Activated T-cell treated with anti-CD3 and anti-CD28 coated beads for 24 hours (primary cell): ENCODE measurements at places on chromosomes 16 and 17.

- DNase-seq: no peak
Observed at GRCh38 chr17:80035687-80035936, at the start of gene TBC1D16. Gene TBC1D16 (minus strand): TSS chr17:80035872. CDS start chr17:80013547, 22,325 bp downstream.

DNA sequence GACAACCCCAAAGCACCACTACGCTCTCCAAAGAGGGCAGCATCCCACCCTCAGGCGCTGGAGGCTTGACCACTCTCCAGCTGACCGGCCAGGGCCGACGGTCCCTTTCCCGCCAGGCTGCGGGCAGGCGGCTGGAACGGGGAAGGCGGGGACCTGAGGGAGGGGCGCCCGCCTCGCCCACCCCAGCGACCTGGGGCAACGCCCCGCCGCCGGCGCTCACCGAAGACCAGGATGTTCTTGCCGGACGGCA, 431 bp downstream of the DYNC1LI2 start:
- no peak for DNase-seq

GRCh38 chr16:14007450-14007849, 63.7 kb upstream of the MRTFB start:
- DNase-seq: no peak

- DNase-seq: peak; percentile 69
Observed at GRCh38 chr17:43694081-43694870, 32.6 kb upstream of the MEOX1 start.

GRCh38 chr16:11359370-11359769, 14.1 kb downstream of the RMI2 start:
- DNase-seq: no peak

DNA sequence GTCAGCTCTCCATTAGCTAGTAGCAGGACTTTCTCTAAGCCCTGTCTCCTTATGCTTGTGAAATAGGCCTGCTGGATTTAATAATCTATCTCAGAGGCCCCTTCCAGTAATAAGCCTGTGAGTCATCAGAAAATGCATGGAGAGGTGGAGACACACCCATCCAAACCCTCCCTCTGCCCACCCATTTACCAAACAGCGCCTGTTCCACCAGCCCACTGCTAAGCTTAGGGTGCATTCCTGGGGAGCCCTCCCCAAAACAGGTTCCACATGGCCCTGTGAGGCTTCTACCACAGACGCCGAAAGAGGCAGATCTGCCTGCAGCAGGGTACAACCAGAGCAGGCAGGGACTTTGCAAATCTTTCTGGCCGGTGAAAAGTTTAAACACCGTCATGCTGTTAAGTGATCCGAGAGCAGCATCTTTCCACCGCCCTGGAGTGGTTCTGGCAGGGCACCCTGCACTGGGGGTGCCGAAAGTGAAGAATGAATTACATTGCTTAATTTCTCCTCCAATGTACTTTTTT, 99.3 kb downstream of the GAS7 start:
- no peak for DNase-seq

- no peak for DNase-seq
Observed at GRCh38 chr16:69111216-69111875, 5.9 kb downstream of the HAS3 start.

- no peak for DNase-seq
Observed at GRCh38 chr16:74792225-74792624, 17.6 kb upstream of the FA2H start.

DNA sequence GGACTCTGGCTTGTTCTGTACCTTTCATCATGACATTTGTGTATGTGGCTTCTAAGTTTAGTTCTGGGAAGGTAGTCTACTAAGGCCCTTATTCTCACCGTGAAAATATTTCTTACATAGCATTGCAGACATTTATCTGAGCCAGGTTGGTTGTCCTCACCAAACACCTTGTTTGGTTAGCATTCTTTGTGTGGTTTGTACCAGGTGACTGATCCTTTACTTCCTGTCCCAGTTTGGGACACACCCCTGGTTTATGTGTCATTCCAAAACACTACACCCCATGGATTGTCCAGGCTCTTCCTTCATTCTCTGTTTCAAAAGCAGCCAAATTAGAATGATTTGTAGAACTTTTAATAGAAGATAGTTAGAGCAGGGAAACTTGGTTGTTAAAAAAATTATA, 23.2 kb upstream of the DUSP14 start:
- no peak for DNase-seq

GRCh38 chr16:55615071-55615470, 40.7 kb upstream of the SLC6A2 start:
- no peak for DNase-seq

- DNase-seq: no peak
Observed at GRCh38 chr17:52138350-52138749, 20.2 kb downstream of the CA10 start.

DNA sequence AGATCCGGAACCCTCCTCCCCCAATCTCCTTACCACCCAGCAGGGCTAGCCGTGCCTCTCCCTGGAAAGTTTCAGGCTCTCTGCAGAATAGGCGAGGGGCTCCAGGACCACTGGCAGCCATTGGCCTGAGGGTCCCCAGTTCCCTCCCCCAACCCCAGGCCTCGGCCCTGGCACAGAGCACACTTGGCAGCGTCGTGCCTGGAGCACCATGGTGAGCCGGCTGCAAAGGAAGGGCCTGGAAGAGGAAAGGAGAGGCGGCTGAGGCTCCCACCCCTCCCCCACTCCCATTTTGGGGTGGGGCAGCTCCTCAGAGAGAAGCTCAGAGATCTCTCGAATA, 369 bp upstream of the BTBD17 start:
- DNase-seq: no peak

DNA sequence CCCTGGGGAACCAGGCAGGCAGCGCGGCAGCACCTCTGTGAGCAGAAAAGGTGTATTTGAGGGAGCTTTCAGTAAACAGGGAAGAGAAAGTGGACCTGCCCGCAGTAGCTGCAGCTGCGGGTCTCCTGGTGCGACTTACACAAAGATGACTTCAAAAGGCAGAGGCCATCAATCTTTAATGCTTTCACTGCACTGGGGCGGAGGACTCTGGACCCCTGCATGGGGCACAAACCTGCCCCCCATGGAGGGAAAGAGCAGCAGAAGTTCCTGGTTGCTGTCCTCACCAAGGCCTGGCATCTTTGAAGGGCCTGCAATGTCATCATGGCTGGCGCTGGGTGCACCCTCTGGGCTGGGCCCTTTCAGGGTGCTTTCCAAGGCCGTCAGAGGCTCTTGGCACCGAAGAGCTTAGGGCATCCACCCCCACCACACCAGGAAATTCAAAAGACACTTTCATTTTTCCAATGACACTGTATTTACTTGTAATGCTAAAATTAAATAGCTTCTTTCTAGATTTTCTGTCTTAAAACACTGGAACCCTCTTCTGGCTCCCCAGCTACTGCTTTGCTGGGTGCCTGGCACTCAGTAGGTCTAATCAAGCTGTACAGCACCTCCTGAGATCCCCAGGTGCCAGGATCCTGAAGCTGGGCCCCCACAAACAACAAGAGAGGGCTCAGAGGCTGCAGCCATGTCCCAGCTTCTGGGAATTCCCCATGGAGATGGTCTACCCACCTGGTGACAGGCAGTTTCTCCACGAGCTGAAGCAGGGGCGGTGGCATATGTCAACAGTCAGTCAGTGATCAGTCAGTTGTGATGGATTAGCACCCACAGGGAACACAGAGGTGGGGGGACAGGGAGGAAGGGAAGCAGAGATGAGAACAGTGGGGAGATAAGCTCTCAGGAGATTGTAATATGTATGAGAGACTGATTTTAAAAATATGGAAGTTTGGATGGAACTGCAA, 2.1 kb upstream of the CACNG1 start:
- DNase-seq: no peak

DNA sequence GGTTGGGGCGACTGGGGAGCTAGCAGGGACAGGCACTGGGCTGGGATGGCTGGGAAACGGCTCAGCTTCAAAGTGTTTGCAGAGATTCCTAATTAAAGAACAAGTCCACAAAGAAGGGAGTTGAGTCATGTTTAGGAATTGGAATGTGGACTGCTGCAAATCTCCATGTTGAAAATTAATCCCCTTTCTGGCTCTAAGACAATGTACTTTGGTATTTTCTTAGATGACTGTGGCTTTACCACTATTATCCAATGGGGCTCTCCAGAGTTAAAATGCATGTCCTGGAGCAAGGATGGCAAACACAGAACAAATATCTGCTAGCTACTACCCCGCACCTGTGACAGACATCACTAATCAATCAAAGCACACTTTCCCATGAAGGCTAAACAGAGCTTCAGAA, 22.2 kb upstream of the WSCD1 start:
- DNase-seq: no peak

DNA sequence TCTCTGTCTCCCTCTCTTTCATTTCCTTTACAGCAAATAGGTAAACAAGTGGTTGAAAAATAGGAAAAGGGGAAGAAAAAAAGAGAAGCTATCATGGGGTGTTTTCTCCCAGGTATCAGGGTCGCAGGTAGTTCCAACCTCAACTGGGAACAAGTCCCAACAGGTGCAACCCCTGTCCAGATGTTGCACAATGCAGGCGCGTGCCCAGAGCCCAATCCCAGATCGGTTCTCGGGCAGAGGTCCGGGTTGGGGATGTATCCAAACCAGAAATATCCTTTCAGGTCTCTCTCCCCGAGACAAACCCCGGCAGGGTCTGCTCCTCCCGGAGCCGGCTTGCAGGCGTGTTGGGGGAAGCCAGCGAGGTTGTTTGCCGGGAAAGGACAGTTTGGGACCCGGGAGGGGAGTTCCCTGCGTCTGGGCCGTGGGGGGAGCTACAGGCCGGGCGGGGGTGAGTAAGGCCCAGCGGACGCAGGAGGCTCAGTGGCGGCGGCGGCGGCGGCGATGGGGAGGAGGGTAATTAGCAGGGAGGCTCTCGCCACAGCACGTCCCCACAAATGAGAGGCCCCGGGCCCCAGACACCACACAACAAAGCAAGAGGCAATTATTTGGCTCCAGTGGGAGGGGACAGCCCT, 21.2 kb upstream of the SP6 start:
- no peak for DNase-seq

GRCh38 chr16:85799497-85800320, at the start of the genes COX4I1 and EMC8:
Gene COX4I1 (plus strand): TSS chr16:85799695. CDS start chr16:85801206, 1,511 bp downstream.
Gene EMC8 (minus strand): TSS chr16:85799544. CDS start chr16:85799295, 249 bp downstream.
- peak; percentile 93 for DNase-seq

- DNase-seq: no peak
Observed at GRCh38 chr17:50458701-50459676, 9.7 kb downstream of the CHAD start.

DNA sequence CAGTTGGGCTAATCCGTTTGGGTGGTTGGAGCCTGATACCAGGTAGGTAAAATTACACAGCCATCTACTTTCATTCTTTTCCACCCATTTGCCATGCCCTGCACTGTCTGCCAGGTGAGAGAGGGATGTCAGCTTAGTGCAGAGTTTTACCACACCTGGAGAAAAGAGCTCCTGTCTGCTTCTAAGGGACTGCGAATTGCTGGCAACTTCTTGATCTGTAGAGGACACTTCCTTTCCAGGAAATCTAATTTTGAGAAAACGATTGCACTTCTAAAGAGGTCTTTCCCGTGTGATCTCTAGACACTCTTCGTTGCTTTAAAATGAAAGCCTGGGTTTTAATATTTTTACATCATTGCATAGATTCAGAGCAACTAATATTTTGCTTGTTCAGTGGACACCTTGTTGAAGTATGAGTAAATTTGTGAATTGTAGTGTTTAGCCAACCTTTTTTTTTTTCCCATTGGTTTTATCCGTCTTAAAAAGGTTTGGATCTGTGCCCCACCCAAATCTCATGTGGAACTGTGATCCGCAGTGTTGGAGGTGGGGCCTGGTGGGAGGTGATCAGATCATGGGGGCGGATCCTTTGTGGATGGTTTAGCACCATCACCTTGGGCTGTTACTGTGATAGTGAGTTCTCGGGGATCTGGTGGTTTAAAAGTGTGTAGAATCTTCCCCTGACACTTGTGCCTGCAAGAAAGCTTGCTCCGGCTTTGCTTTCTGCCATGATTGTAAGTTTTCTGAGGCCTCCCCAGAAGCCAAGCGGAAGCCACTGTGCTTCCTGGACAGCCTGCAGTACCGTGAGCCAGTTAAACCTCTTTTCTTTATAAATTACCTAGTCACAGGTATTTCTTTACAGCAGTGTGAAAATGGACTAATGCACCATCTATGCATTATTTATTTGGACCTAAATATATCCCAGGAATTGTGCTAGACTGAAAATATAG, 104.6 kb downstream of the PRKCA start:
- DNase-seq: no peak

DNA sequence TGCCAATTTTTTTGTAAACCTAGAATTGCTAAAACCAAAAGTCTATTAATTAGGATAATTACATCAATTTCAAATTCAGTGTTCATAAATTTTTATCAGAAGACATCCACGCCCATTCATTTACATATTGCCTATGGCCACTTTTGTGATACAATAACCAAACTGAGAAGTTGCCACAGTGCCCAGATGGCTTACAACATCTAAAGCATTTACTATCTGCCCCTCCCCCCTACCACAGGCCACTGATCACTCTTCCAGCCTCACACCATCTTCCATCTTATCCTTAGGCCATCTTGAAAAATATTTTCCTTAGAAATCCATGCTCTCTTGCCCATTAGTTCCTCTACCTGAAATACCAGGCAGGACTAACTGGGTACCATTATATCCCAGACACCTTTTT, 6.3 kb upstream of the PRKAR1A start:
- no peak for DNase-seq

DNA sequence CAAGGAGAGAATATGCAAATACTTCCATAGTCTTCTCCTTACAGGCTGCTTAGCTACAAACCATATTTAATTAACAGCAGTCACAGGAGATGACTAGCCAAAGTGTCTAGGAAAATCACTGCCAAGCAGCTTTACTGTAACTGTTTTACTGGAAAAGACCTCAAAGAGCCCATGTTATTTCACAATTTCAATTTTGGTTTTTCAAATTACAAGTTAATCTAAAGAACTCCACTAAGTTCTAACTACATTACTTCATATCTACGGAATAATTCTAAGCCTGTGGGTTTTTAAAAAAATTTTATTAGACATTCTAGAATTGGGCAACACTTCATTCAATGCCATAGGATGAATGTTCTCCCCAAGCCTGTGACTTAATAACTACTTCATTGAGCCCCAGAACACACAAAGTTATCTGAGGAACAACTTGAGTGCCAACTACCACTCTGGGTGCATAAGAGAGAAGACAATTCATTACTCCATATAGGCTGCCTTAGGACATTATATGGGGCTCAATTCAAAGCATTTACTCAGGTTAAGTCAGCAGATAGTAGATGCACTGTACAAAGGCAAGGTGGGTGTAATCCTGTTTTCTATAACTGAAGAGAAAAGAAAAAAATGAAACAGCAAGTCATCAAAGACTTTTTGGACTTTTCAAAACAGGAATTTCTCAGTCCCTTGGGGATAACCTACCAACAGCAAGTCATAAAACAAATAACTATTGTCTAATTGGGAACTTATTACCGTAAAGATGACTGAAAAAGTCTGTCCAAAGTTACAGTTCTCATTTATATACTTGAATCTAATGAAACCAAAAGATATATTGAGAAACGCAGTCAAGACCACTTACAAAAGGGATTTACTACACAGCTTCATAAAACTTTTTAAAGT, 33.0 kb downstream of the STAT3 start:
- DNase-seq: no peak

DNA sequence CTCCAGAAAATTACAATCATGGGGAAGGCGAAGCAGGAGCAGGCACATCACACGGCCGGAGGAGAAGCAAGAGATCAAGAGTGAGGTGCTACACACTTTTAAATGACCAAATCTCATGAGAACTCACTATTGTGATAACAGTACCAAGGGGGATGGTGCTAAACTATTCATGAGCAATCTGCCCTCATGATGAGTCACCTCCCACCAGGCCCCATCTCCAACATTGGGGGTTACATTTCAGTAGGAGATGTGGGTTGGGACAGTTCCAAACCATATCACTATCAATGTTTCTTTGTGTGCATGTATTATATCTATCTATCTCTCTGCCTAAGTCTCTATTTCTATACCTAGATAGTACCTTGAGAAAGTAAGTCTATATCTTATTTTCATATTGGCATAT, 724.8 kb downstream of the CDH11 start:
- no peak for DNase-seq
